ENCODE measurements at places on chromosomes 16 and 17.

GRCh38 chr16:21950782-21951521, 2.2 kb upstream of the UQCRC2 start:
- DNase-seq: no peak

GRCh38 chr16:48421741-48422140, 36.5 kb upstream of the SIAH1 start:
- no peak for DNase-seq

GRCh38 chr16:75244844-75245758, 6.3 kb downstream of the BCAR1 start:
- no peak for DNase-seq

GRCh38 chr16:54098247-54098646, 188.3 kb downstream of the IRX3 start:
- no peak for DNase-seq

DNA sequence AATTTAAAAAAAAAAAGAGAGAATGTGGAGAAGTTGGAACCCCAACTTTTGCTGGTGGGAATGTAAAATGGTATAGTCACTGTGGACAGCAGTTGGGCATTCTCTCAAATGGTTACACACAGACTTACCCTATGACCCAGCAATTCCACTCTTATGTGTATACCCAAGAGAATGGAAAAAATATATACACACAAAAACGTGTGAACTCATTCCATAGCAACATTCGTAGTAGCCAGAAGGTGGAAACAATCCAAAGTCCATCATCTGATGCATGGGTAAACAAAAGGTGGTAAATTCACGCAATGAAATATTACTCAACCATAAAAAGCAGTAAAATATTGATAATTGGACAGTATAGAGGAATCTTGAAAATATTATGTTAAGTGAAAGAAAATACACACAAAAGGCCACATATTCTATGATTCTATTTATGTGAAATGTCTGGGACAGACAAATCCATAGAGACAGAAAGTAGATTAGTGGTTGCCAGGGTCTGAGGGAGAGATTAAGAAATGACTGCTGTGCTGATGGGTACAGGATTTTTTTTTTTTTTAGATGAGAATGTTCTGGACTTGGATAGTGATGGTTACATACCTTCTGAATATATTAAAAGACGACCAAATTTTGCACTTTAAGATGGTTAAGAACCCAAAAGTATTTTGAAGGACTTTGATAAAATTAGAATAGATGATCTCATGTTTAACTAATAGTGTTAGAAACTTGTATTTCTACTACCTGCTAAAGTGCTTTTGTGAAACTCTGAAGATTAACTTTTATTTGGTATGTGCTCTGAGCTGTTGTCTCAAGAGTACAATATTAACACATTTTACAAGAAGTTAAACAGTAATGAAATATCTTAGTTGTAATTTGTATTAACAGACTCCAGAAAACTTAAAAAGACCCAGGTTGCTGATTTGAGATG, 60.9 kb downstream of the MRTFB start:
- DNase-seq: no peak

- no peak for DNase-seq
Observed at GRCh38 chr16:10093576-10093975, 88.7 kb downstream of the GRIN2A start.

DNA sequence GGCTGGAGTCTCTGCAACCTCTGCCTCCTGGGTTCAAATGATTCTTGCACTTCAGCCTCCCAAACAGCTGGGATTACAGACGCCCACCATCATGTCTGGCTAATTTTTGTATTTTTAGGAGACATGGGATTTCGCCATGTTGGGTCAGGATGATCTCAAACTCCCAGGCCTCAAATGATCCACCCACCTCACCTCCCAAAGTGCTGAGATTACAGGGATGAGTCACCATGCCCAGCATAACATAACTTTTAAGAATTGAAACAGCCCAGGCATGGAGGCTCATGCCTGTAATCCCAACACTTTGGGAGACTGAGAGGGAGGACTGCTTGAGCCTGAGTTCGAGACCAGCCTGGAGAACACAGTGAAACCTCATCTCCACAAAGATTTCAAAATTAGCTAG, 2.5 kb downstream of the RSL1D1 start:
- no peak for DNase-seq

DNA sequence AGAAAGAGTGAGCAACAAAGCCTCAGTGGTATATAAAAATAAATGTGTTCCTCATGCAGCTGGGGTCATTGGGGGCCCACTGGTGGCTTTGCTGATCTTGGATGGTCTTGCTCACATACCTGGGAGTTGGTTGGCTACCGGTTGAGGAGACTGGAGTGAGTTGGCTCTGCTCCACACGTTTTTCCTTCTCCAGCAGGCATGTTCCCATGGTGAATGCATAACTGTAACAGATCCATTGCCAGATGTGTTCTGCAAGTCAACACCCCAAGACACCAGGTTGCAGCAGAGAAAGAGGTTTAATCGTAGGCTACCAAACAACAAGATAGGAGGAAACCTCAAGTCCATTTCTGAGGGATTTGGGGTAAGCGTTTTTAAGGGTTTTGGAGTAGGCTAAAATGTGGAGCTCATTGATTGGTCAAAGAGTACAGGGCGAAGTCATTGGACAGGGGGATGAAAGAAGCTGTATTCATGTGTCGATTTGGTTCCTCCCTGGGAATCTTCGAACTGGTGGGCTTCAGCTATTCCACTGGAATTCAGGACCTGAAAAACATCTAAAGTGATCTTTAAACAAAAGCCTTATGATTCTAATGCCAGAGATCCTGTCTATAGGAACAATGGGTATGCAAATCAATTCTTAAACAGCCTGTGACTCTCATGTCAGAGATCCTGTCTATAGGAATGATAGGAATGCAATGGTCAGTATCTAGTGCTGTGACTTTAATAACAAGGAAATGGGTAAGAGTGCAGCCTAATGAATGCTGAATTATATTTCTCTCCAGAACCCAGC, 467.5 kb upstream of the C16orf82 start:
- DNase-seq: no peak

DNA sequence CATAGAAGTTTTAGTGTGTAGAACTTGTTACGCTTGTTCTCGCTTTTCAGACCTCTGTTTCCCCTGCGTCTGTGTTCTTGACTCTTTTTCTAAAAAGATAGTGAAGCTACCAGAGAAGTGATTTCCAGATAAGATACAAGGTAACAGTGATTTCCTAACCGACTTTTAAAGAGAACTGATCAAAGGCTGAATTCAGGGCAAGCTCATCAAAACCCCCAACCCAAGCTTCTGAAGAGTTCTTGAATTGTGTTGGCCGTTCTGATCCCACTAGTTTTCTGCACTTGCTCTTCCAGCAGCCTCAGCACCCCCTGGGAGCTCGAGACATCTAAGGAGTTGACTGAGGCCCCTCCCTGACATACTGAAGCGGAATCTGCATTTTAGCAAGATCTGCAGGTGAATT, 12.7 kb upstream of the NSMCE1 start:
- no peak for DNase-seq

- DNase-seq: no peak
Observed at GRCh38 chr17:19306160-19307111, 56.1 kb downstream of the B9D1 start.

- peak; percentile 52 for DNase-seq
Observed at GRCh38 chr17:38554430-38555350, 51.1 kb downstream of the SRCIN1 start.

DNA sequence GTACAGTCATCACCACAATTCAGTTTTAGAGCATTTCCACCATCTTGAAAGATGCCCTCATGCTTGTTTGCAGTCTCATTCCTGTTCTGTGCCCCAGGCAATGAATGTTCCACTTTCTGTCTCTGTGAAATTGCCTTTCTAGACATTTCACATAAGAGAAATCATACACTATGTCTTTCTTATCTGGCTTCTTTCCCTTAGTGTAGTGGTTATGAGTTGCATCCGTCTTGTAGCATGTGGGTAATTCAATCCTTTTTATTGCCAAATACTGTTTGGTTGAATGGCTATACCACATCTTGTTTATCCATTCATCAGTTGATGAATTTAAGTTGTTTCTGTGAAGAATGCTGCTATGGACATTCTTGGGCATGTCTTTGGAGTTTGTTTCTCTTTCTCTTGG, 132.5 kb upstream of the PLCG2 start:
- no peak for DNase-seq

DNA sequence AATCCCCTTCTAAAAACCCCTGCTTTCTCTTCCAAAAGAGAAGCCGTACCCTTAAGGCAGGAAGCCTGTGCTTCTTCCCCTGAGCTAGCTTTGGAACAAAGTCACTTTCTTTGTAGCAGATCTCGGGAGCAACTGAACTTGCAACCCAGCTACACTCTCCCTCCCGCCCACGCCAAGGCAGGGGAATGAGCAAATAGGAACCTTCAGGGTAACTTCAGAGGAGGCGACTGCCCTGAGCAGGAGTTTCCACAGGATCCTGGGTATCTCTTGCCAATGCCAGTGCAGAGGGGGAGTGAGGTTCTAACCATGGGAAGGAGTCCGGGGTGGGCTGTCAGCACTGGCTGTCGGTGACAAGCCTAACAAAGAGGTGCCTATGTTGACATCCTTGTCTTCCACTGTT, 5.9 kb upstream of the PIRT start:
- DNase-seq: no peak

DNA sequence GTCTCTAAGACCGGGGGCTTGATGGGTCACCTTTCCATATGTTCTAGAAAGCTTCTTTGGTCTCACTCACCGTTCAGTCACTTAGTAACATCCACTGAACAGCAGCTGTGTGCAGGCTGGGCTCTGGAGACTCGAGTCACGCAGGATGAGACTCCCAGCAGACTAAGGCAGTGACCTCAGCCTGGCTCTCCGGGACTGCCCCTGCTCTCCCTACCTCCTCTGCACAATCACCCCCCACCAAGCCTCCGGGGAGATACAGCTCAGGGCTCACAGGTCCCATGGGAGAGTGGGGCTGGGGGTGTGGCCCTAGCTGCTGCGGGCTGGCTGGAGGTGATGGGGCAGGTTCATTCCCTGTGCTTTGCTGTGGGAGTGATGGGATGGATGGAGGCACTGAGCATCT, 14.1 kb downstream of the FLYWCH2 start:
- DNase-seq: no peak

DNA sequence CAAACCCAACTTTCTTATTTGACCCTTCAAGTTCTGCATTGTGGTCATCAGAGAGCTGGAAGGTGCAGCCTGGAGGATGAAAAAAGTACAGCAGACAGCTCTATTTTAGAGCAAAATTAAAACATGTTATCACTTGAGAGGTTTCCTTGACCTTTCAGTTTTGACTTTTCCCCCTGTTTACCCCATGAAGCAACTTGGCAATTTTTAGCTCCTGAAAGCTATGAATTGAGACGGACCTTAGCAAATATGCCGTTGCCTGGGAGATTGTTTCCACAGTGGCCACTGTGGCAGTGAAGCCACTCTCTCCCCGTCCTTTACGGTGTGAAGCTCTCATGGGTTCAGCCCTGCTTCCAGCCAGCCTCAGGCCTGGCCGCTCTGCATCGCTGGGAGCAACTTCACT, 398.6 kb downstream of the CPPED1 start:
- DNase-seq: no peak

- DNase-seq: no peak
Observed at GRCh38 chr17:74603037-74603635, 11.1 kb upstream of the CD300LD start.

DNA sequence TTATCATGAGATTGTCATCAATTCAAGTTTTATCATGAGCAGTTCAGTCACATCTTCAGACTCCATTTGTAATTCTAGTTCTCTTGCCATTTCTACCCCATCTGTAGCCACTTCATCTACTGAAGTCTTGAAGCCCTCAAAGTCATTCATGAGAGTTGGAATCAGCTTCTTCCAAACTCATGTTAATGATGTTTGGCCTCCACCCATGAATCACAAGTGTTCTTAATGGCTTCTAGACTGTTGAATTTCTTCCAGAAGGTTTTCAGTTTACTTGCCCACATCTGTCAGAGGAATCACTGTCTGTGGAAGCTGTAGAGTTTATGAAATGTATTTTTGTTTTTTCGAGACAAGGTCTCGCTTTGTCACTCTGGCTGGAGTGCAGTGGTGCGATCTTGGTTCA, 16.0 kb downstream of the NSRP1 start:
- DNase-seq: peak; percentile 35

GRCh38 chr16:51143196-51143977, 7.7 kb downstream of the SALL1 start:
- DNase-seq: no peak

GRCh38 chr16:89556750-89557689, 3.5 kb upstream of the RPL13 start:
- DNase-seq: no peak

- no peak for DNase-seq
Observed at GRCh38 chr17:42530952-42531454, 5.0 kb upstream of the NAGLU start.

DNA sequence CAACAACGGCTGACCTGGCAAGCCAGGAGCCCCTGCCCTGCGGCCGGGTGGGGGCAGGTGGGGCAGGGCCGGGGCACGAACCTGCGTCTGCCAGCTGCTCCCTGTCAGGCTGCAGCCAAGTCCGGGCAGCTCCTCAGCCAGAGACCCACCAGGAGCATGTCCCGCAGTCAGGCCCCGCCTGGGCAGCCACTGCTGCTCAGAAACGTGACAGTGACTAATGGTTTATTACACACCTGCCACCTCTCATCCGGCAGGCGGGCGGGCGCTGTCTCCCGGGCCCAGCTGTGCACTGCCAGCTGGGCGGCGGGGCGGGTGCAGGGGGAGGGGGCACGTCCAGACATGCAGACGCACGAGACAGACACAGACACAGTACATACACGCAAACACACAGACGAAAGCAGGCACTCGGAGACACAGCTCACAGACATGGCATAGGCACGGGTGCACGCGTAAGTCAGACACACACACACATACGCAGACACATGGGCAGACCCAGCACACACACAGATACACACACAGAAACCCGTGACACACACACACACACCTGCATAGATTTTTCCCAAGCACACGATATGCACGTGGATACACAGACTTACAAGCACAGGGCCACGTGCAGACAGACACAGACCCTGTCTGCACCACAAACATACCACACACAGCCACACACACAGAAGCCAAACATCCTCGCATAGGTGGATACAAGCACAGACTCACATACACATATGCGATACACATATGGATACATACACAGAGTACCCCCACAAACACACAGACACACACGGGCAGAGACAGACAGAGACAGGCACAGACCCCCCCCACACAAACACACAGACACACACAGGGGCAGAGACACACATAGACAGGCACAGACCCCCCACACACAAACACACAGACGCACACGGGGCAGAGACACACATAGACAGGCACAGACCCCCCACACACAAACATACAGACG, 248.3 kb upstream of the CIBAR2 start:
- DNase-seq: peak; percentile 76

- no peak for DNase-seq
Observed at GRCh38 chr17:29674281-29674680, 51.6 kb upstream of the CORO6 start.

DNA sequence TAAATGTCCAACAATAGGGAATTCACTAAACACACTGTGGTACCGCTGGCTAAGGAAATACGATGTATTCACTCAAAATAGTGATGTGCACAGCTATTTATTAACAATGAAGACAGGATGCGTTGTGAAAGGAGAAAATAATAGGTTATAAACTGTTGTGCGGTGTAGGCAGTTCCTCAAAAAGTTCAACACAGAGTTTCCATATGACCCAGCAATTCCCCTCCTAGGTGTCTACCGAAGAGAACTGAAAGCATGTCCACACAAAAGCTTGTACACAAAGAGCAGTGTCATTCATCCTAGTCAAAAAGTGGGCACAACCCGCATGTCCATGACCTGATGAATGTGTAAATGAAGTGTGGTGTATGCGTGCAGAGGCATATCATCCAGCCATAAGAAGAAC, 1.2 kb upstream of the CES1 start:
- DNase-seq: no peak
